NCI-H1417 treated with DMSO at 0.1 percent for 48 hours (cell line): ENCODE measurements at places on chromosomes 3 and 15.

DNA sequence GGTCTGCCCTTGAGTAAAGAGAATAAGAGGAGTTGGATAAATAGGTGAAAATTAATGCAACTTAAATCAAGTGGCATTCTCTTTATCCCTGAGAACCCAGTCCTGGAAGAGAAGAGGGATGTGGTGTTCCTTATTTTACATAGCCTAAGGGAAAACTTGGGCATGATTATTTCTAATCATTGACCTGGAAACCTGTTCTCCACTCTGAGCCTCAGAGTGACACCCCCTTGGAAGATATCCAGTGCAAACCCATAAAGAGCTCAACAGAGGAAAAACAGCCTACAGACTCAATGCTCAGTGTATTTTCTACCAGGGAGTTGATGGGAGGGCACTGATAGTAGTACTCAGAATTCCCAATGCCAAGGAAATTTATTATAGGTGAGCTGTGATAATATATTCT lies 22.0 kb downstream of the SLC15A2 start:
- DNase-seq: no peak

GRCh38 chr3:58772462-58772861 lies 105.9 kb upstream of the FAM3D start:
- no peak for DNase-seq

DNA sequence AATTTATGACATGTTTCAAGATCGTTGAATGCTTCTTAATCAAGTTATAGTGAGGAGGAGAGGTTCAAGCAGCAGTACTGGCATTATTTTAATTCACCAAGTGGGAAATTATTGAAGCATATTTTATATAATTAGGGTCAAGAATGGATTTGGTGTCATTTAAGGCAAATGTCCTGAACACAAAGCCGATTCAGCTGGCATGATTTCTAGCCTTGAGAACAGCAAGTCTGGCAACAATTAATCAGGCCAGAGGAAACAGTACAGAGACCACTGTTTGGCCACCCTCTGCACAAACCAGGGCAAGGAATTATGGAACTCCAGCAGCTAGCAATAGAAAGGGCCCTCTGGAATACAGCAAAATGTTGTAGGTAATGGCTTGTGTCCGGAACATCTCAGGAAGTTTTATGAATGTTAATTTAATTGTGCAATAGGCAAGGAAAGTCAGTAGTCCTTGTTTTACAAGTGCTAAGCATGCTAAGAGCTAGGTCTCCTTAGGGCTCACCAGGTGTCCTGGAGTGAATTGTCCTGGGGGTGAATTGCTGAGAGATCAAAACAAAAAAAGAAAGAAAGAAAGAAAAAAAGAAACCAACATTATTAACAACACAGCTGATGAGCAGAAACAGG lies 38.7 kb upstream of the SNRK start:
- DNase-seq: no peak

DNA sequence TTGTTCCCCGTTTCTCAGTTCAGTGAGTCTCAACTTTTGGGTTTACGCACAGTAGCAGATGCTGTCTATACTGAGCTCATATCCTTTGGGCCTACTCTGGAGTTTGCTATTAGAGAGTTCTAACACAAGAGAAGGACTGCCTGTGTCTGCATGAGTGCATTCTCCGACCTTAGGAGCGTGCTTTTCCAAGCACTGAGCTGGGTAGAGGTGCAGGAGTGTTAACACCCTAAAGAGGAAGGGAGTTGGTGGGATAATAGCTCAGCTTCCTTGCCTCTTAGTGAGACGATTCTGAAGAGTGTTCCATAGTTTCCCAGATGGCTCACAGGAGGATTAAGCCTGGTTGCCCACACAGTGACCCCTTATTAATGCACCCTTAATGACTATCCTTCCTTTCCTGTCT lies 6.9 kb upstream of the OXSR1 start:
- DNase-seq: no peak

DNA sequence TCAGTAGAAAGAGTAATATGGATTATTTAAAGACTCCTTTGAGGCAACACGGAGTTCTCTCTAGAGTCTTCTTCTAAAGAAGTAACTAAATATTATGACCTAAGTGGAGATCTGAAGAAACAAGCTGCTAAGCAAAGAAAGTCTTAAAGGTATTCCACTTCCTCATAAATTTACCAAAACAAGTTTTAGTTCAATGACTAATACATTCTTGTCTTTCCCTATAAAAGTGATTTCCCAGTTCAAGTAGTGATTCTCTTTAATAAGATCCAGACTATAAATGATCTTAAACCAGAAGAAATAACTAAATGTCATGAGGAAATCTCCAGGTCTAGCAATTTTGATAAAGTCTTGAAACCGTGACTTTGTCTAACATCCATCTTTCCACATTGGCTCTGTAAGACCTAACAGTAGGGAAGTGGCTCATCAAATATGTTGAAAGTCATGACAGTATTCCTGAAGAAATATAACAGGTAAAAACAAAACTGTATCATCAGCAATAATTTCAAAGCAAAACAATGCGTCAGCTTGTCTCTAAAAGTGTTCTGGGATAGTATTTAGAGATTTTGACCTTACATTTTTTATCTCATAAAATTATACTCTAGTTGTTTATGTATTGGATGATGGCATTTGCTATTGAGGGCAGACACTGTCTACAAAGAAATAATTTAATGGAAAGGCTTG lies 51.8 kb upstream of the NEDD4 start:
- no peak for DNase-seq

DNA sequence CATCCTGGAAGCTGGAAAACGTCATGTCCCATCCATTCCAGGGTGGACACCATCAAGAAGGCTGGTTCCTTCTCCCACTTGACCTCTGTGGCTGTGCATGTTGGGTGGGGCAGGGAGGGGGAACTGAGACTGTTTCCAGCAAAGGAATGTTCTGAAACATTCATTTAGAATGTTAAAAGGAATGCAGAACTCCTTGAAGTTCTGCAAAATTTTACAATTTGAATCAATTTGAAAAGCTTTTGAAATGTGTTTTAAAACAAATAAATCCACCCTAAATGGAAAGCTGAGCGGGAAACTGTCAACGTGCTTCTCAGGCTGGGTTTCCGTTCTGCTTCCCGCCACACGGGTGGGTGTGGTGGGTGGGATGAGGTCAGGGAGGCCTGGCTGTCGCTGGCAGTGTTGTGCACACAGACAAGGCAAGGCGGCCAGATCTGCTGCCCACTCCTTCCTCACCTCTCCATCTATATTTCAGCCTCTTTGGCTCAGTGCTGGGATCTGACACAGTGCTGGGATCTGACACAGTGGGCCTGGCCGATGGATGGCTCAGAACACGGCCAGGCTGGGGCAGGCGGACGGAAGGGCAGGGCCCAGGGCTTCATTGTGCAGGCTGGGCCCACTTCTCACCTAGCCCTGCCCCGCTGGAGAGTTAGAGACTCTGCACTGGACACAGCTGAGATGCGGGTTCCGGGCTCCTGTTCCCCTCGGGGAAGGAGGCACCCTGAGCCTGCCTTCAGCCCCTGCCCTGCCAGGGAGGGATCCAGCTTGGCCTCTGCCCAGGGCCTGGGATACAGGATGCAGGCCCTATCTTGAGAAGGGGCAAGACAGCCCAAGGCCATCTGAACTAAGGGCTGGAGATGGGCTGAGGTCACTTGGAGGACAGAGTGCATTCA lies 110.4 kb downstream of the TMEM266 start:
- DNase-seq: no peak

DNA sequence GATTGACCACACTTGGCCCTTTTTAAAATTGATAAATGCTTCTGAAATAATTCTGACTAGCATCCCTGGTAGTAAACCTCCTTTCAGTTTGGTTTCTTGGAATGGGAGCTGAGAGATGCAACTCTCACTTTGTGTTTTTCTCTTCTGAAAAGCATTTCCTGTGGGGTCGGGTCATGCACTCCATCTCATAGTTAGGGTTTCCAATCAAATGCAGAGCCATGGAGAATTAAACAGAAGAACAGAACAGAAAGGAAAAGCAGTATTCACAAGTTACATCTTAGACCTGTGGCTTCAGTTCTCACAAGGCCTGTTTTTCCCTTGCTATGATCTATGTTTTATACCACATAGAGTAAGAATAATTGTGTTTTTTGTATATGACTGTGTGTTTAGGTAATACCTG lies 39.7 kb downstream of the SENP2 start:
- DNase-seq: no peak

- DNase-seq: no peak
Observed at GRCh38 chr3:113717308-113717707, 20.9 kb upstream of the USF3 start.

GRCh38 chr3:122974764-122975162 lies 52.8 kb downstream of the SEMA5B start:
- no peak for DNase-seq
